ENCODE measurements at places on chromosomes 11 and 22.
A peak's percentile ranks its signal among the peaks of the same experiment; 100 is the strongest.

DNA sequence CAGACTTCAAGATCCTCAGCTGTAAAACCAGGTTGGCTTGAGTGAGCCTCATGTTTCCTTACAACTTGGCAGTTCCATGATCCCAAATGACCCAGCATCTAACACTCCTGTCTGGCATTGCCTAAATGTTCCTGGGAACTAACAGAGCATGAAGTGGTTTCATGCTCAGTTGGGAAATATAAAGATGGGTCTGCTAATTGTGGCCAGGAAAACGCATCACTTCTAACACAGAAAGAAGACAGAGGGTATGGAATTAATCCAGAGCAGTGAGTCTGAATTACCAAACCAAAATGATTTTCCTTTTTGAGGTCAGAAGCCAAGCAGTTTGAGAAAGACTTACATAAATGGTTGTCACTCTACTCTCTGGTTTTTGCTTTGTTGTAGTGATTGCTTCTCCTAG is 60.5 kb upstream of the MMP13 start:
- DNase-seq, result no peak

DNA sequence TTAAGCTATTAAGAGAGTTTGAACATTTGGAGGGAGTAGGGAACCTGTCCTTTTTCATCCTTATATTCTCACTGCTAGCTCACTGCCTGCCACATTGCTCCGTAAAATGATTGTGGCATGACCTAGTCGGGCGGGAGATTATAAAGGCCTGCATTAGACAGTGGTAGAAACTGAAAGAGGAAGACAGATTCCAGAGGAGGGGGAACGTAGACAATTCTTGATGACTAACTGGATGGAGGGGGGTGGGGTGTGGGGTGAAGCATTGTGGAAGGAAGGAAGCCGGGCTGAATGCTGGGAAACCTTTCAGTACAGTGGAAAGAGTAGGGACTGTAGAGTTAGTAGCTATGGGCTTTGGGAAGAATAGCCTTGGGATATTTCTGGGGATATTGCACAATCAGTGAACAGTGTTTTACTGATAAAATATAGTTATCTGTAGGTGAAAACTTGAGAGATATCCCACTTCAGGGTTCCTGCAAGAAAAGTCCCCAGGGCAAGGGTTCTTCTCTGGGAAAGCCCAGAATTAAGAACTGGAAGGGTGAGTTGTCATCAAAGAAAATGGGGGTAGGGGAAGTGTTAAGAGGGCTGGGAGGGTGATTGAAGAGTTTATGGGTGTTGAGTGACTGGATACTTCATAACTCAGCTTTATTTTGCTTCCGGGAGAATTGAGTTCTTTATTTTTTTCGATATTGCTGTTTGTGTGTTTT is 2.1 kb downstream of the MED15 start:
- DNase-seq, result peak; percentile 48

DNA sequence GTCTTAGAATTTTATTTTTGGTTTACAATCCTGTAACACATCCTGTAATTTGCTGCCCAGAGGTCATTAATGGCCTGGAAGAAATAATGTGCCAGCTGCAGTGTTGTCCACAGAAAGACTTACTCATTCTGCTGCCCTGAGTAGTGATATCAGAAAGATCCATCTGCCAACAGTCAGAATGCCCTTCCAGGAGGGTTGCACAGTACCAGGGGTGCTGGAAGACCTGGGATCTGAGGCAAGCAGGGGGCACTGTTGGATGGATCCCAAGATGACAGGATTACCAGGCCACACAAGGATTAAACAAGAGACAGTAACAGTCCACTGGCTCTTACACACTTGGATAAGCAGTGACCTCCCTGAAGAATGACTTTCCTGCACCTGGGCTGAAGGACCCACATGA is 93.8 kb upstream of the TOP3B start:
- DNase-seq, result no peak

DNA sequence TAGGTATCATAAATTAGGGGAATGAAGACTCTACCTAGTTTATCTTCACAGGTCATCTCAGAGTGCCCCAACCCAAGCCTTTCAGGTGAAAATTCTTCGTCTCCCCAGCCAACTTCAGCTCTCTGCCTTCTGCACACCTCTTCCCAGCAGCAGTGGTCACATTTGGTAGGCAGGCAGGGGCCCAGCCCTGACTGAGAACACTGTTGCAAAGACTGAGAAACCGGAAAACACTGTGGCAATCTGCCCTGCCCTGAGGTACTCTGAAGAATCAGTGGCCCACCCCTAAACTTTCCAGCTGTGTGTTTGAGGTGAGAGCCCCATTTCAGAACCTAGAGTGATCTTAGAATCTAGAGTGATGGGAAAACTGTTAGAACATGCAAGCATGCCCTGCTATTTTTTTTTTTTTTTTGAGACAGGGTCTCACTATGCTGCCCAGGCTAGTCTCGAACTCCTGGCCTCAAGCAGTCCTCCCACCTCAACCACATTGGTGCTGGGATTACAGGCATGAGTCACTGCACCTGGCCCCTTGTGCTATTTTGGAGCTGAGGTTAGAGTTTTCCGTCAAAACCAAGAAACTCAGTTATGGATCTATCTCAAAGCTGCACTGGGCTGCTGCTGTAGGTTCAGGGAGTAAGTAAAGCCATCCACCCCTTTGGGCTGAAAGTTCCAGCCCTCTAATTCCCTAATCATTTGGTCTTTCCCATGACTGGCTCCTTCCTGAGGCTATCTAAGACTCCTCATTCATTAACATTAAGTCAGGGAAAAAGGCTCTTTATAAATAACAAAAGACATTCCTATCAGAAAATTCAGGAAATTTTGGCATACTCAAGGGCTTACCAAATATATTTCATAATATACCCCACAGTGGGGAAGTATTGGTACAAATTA is 1.7 kb upstream of the LDHA start:
- no peak for DNase-seq

DNA sequence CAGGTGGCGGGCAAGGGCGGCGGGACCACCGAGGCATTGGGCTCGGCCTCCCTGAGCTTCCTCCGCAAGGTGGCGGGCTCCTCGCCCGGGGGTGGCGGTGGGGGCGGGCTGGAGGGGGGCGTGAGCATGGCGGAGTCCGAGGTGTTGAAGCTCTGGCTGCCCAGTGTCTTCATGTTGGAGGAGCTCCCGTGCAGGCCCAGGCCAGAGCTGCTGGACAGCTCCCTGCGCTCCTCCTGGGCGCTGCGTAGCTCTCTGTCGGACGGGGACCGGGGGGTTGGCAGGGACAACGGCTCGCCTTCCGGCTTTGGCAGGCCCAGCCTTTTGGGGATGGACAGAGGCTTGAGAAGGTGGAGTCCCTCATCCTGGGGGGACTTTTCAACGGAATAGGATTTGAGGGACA is 43.9 kb upstream of the BID start:
- DNase-seq, result no peak

- DNase-seq, result no peak
Measured at GRCh38 chr11:74010306-74011300, 1.7 kb upstream of the UCP3 start.

DNA sequence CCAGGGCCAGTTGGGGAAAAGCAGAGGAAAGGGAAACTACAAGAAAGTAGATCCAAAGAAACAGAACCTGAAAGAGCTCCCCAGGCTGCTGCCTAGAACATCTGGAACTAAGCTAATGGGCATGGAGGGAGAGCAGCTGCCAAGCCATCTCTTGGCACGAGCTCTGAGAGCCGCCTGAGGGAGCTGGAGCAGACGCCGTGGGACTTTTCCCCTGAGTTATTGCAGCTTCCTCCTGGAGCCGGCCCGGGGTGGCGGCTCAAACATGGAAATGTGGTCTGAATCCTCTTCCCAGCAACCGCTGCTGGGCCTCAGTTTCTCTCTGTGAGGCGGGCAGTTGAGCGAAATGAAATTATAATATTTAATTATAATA is 41.8 kb downstream of the LIF start:
- DNase-seq, result no peak

GRCh38 chr22:33221568-33221967 is 163.4 kb upstream of the SYN3 start:
- DNase-seq, result no peak

DNA sequence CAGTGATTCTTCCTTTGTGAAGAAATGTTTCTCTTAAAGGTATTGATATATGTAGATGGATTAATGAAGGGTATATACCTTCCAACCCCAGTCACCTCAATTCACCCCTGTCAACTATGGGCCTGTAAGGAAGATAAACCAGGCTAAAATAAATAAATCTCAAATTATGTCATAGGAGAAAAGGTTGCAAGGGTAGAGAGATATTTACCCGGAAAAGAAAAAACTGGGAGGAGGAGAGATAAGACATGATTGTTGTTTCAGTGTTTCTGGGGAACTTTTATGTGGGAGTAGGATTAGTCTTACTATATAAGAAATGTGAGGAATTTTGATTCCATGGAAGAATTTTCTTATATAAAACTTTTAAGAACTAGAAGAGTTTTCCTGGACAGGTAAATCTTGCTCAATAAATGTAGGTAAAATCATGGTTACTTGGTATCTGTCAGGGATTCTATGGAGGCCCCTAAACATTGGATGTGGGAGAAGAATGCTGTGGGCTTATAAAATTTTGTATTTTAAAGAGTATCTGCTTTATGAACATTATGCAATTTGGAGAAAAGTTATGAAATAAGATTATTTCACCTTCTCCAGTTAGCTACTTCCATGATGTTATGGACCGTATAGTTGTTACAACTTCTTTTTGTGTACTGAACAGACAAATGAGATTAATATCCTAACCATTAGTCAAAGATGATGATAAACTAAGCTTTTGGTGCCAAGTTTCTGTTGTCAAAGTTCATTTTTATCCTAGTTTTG is 6.4 kb downstream of the YAP1 start:
- DNase-seq, result no peak

DNA sequence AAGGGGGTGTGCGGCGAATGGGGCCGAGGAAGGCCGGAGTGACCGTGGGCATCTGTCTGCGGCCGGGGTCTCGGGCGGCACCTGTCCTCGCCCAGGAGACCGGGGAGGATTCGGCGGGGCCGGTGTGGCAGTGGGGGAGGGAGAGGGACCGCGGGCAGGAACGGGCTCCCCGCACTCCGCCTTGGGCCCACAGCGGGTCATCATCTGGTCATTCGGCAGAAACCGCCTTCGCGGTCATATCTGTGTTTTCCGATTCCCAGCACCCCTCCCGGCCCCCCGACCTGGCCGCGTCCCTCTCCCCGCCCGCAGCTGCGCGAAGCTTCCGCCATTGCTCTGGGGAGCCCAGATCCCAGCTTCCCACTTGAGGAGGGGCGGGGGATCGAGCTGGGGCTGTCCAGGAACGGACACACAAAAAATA is 824 bp upstream of the CBX6 start:
- peak; percentile 37 for DNase-seq

DNA sequence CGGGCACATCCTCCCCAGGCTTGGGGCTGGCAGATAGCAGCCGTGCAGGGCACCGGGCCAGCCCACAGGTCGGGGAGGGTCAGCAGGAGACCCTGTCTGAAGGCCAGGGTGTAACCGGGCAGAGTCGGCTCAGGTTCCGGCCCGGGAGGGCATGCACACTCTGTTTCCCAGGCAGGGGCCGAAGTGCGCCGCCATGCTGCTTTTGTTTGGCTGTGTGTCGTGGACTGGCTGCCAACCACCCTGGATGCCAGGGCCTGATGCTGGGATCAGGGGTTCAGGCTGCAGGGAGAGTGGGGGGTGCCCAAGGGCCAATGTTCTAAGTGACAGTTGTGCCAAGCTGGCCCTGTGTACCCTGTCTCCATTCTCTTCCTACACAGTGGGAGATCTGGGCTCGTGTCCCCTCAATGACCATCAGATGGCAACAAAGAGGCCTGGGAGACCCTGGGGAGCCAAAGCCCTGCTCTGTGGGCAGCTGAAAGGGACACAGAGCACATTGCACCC is 120.9 kb upstream of the B3GAT1 start:
- no peak for DNase-seq

All from A549 (cell line).